Esophagus squamous epithelium (tissue), 5 donors: ENCODE measurements at places on chromosomes 7 and 10. TPM values are rescaled to one million over a fixed set of nuclear protein-coding genes. Genes with fewer than 3 reads are reported as not detected.

IDI2 gene
- total RNA-seq, result not detected

DNA sequence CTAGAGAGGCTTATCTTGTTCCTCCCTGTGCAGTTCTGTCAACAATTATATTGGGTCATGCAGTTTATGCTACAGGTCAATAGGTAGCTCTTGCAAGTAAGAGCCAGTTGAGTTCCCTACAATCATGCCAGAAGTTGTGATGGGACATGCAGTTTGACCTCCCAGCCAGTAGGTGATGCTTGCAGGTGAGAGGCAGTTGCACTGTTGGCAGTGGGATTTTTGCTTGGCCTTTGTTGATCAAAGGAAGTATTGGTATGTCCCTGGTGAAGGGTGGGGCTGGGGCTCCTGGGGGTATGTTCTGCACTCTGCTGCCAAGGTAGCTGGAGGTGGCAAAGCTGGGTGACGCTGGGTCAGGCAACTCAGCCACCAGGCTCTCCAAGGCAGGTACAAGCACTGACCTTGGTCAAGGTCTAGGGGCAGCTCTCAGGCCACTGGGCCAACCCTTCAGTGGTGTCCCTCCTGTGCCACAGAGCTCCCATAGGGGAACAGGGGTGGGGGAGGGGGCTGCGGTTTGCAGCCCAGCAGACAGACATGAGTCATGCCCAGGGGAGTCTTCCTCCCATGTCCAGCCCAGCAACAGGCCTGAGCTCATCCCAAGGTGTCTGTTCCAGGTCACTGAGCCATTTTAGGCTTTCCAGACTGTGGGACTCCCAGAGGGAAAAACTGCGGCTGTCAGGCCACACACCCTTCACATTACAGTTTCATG lies 43.3 kb downstream of the MEOX2 start:
- no peaks in the 10 kb centered on the region for H3K4me1 ChIP-seq
- H3K27ac ChIP-seq, result no peak overlapping the region
- no peaks in the 10 kb centered on the region for H3K36me3 ChIP-seq
- no peak overlapping the region for H3K4me3 ChIP-seq
- no peaks in the 10 kb centered on the region for H3K27me3 ChIP-seq
- no peak for DNase-seq

GRCh38 chr7:101174322-101174854 lies 5.7 kb downstream of the NAT16 start:
- DNase-seq, result no peak
- peaks cover 60% of the 10 kb centered on the region for H3K27me3 ChIP-seq
- no peak overlapping the region for H3K27ac ChIP-seq
- H3K36me3 ChIP-seq, result no peaks in the 10 kb centered on the region
- H3K4me3 ChIP-seq, result no peak overlapping the region

DNA sequence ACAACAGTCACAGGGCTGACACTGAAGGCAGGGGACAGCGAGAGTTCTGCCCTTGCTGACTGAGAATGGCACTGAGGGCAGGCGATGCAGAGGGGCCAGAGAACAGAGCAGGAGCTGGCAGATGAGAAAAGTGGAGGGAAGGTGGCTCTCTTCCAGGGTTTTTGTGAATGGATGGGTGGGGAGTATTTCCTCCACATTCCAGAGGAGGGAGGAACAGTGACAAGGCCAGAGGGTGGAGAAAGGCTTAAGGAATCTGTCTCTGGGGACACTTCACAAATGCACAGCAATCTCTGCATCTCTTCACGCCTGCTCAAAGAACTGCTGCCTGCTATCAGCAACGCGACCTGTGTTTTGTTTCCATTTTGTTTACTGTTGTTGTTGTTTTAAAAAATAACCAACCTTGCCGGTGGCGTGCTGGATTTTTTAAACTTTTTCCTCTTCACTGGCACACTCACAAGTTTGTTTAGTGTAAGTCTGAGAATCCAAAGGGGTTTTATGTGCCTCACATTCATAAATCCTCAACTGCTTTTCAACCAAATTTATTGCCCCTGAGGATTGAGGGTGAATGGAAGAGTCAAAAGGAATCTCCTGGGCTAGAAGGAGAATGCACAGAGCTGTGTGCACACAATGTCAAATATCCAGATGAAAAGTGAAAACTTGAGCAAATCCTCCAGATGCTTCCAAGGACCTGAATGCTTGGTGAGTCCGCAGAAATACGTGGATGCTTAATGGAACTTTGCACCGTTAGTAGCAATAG lies 129.3 kb downstream of the GLI3 start:
- no peaks in the 10 kb centered on the region for H3K36me3 ChIP-seq
- DNase-seq, result no peak
- no peak overlapping the region for H3K4me3 ChIP-seq
- no peaks in the 10 kb centered on the region for H3K27me3 ChIP-seq

CALML3 gene
- 799 TPM for total RNA-seq

WIPF3 gene
- 0.61 TPM for total RNA-seq

DNA sequence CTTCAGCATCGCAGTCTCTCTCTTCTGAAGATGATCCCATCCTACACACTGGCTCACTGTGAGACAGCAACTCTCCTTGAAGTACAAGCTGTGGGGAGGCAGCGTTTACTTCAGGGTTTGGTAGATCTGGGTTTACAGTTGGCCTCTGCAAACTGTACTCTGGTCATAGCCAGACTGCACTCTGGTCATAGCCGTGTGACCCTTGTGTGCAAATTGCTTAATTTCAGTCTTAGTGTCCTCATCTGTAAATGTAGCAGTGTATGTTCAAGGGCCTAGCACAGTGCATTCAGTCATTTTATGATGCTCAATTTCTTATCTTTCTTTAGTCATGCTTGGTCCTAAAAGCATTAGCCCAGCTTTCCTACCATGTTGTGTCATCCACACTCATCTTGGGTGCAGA lies 188.2 kb downstream of the LRMDA start:
- H3K4me1 ChIP-seq, result peaks cover 21% of the 10 kb centered on the region
- DNase-seq, result no peak
- no peaks in the 10 kb centered on the region for H3K27me3 ChIP-seq
- no peaks in the 10 kb centered on the region for H3K36me3 ChIP-seq
- H3K4me3 ChIP-seq, result no peak overlapping the region

GRCh38 chr7:133796782-133797745 lies 330.1 kb upstream of the LRGUK start:
- H3K4me1 ChIP-seq, result no peaks in the 10 kb centered on the region
- no peak overlapping the region for H3K4me3 ChIP-seq
- no peaks in the 10 kb centered on the region for H3K27me3 ChIP-seq
